ENCODE measurements at places on chromosomes 7 and 10.

- DNase-seq: no peak
Observed at GRCh38 chr7:88165697-88166096, 54.1 kb downstream of the SRI start.

- DNase-seq: no peak
Observed at GRCh38 chr10:23516530-23516929, 77.7 kb downstream of the OTUD1 start.

DNA sequence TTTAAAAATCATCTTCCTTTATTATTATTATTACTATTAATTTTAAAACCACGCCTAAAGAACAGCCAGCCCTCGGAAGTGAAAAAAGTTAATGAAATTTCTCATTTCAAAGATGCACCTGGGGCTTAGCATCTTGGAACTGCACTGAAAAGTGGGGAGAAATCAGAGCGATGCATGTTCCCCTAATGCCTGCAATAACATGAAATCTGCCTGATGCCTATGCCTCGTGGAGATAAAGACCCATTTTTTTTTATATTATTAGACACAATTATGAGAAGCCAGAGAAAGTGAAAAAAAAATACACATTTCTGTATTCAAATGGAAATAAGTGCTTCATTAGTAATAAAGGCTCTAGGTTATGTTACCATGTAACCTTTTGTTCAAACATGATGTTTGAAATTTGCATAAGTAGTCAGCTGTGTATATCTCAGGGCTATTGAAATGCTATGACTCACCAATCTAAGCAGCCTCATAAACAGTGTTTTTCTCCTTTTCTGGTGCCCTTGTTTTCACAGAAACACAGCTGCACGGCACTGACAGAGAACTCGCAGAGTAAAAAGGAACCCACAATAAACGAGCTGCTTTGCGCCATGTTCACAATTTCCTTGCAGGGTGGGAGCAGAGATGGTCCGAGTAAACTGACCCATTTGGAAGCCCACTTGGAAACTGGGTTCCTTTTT, 175.8 kb upstream of the PRKCQ start:
- no peak for DNase-seq

DNA sequence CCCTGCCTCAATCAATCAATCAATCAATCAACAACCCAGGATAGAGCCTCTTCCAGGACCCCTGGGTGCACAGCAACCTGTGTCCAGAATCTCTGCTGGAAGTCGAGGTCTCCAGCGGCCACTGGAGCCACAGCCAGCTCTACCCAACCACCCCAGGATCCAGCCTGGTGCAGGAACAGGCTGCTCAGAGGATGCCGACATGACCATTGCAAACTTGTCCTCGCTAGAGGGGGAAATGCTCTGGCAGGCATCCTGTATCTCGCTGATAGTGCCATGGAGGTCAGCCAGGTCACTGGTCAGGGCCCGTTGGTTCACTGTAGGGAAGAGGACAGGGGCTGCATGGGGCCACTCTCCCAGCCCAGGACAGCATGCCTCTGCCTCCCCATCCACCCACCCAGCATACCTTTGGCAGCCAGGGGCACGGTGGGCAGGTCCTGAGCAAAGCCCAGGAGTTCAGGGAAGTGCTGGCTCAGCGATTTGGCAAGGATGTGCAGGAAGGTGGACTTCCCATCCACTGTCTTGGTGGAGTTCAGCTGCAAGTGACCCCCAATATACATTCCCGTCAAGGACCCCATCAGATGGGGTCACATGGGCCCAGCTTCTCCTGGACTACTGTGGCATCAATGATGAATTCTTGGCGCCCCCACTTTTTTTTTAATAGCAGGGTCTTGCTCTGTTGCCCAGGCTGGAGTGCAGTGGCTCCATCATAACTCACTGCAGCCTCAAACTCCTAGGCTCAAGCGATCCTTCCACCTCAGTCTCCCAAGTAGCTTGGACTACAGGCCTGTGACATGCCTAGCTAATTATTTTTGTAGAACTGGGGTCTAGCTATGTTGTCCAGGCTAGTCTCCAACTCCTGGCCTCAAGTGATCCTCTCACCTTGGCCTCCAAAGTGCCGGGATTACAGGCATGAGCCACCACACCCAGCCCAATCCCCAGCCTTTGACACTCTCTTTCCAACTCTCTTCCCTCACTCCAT, 49.4 kb downstream of the GRID2IP start:
- no peak for DNase-seq

DNA sequence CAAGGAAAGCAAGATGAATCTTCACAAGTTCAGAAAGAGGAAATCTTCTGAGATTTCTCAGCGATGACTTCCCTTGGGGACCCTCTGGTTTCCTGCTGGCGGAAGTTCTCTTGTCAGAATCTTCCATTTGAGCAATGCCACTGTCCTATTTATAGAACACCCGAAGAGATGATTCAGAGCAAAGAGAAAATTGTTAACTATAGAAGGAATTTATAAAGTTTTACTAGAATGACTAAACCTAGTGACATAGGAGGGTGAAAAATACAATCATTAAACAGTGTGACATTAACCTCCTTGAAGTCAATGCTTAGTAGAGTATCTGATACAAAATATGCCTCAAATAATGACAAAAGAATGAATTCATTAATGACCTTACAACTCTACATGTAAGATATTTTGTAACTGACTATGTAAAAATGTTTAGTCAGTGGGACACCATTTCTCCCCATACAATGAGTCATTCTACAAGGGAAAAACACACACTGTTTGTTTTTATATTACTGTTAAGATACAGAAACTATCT, 206.5 kb upstream of the CNTNAP2 start:
- no peak for DNase-seq

DNA sequence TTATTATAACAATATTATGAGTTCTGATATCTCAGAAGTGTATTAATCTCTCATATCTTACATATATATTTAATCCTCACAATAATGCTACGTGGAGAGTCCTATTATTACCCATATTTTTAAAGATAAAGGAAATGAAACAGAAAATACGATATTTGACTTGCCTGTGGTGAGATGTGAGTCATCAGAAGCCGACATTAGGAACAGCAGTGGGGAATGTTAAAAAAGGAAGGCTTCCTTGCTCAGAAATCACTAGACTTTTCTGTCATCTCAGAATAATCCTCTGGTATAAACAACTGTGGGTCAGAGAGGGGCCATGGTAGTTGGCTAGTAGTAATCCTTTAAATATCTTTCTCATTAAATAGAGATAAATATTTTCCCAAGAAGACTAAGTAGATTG, 402.3 kb upstream of the PCDH15 start:
- DNase-seq: no peak

DNA sequence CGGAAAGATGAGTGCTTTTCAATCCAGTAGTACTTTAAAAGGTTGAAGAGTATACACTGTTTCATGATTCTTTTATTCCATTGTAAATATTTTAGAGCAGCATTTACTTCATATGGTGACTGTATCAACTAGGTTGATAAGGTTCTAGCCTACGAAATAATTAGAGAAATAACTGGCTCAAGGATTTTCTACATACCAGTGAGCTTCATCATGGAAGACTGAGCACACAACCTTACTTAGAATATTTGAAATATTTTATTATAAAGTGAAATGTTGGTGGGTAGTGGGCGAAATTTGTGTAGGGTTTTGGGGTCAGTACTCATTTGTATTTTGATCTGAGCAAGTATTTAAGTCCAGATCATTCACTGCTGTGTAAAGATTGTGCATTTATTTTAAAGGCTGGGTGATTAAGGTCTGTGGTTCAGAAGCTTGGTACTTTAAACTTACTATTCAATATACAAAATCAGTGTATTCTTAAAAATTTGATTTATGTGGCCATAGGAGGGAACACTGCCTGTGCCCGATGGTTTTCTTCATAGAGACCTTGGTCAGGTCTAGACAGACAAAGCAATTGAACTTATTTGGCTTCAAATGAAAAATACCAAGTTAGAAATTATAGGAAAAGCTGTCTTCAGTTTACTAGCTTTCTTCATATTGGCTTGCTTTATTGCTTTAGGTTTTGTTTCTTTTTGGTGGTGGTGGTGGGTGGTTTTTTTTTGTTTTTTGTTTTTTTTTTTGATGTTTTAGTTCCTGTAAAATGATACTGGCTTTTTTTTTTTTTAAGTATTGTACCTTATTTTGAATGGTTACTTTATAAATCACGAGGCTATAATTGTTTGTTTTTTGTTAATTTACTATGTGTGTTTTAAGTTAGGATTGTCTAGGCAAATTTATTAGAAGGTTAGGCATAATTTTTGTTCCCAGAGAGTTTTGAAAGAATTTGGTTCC, 3.0 kb downstream of the KMT2E start:
- DNase-seq: no peak

DNA sequence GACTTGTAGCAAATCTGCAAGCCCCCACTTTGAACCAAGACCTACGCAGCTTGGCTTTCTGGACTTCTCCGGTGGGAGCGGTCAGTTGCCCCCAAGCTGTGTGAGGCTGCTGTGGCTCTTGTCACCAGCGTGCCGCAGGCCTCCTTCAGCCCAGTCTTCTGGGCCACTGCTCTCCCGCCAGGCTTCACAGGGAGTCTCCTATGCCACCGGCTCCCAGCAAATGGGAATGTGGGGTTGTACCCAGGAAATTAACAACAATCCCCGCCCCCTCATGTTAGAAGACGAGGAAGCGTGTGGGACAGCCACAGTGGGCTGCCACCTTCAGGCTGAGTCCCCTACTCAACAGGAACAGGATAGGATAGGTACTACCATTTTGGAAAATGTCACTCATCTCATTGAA, 4.2 kb downstream of the WDR86 start:
- no peak for DNase-seq
